ENCODE measurements at places on chromosomes 3 and 15.

DNA sequence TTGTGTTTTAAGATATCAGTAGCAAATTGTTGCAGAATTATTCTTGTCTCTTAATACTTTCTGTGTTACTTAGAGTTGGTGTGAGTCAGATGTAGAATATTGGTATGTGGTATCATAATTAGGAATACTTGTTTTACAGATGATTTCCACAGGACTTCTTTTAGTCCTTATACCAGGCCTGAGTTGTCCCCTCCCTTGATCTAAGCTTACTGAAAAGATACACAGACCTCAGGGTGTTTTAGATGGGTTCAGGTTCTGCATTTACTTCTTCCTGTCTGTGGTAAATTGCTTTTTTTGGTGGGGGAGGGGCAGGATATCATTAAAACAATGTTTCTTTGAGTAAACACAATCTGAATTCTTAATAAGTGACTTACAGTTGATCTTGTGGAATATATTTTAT, 14.2 kb downstream of the DZIP3 start:
- no peaks in the 10 kb centered on the region for H3K27me3 ChIP-seq
- H3K36me3 ChIP-seq = no peaks in the 10 kb centered on the region
- H3K27ac ChIP-seq = no peak overlapping the region
- H3K4me3 ChIP-seq = no peak overlapping the region
- H3K4me1 ChIP-seq = no peaks in the 10 kb centered on the region

- no peaks in the 10 kb centered on the region for H3K36me3 ChIP-seq
- no peak overlapping the region for H3K27ac ChIP-seq
- H3K4me1 ChIP-seq = no peaks in the 10 kb centered on the region
These were observed 263.4 kb downstream of the TLE3 start for GRCh38 chr15:69834267-69834666.

DNA sequence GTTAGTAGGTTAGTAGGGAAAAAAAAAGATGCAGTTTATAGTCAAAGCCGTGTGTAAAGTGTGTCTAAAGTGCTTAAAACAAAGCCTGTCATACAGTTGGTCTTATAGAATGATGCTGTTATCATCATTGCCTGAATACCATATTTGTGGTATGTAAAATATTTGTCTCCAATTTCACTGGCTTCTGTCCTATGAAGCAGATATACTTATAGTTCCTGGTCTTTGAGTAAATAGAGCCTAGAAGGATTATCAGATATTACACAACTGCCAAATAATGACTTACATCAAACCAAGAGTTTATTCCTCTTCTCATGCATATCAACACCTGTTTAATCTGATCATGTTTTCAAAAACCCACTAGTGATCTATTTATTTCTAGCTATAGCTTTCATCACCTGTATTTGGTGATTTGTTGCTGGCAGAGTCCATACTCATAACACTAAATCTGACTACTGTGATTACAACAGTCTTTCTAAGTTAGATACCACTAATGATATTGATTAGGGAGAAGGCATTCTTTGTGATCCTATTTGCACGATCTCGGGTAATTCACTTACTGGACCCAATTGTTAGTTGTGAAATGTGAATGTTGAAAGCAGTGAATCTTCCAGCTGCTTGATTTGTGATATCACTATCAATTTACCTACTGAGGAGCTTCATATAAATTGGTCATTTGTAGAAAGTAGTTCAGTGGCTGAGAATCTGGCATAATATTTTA, 413.7 kb downstream of the LPP start:
- H3K4me3 ChIP-seq = no peak overlapping the region
- no peaks in the 10 kb centered on the region for H3K36me3 ChIP-seq
- no peaks in the 10 kb centered on the region for H3K27me3 ChIP-seq
- no peak overlapping the region for H3K27ac ChIP-seq
- DNase-seq = no peak

DNA sequence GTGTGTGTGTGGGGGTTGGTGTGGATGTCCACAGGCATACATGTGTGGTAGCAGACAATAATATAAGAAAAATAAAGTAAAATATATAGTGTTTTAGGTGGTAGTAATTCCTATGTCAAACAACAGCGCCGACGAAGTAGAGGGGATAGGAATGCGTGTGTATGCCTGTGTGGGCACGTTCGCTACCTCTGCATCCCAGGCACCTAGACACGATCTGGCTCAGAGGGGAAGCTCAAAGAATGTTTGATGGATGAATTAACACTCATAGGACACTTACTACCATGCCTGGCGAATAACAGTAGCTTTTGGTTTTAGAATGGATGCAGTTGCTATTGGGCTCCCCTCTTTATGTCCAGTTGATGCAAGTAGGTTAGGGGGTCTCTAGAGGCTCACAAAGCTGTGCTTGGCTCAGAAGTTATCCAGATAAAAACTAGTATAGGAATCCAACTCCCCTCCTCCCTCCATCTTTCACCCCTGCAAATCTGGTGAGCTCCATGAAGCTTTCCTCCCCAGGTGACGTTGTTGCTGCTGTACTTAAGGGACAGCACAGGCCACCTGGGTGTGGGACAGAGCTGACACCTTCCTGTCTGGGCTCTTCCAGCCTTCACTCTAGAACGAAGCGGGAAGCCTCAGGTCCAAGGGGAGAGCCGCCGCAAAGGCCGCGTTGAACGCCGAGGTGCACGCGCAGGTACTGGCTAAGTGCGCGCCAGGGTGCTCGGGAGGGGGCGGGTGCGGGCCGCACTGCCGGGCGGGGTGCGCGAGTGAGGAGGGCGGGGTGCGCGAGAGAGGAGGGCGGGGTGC, 192.6 kb upstream of the LYSMD4 start:
- peaks cover 10% of the 10 kb centered on the region for H3K27me3 ChIP-seq
- H3K36me3 ChIP-seq = no peaks in the 10 kb centered on the region
- peaks cover 3% of the 10 kb centered on the region for H3K4me1 ChIP-seq
- no peak overlapping the region for H3K27ac ChIP-seq

DNA sequence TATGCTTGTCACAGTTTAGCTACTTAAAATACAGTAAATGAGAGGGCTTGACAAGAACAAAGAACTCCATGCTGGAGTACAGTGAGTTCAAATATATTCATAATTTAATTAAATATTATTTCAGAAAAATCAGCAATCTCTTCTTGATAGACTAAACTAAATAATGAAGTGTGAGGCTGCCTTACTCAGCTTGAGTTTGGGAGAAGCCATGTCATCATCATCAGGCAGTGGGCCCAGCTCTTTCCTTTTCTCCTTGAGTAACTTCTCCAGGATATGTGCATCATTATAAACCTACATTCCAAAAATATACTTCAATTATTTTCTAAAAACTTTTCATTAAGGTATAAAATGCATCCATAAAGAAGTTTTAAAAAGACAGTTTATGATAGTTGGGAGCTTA, 70.5 kb downstream of the PBRM1 start:
- no peaks in the 10 kb centered on the region for H3K27me3 ChIP-seq
- H3K4me3 ChIP-seq = no peak overlapping the region
- H3K36me3 ChIP-seq = peaks cover 98% of the 10 kb centered on the region

GRCh38 chr3:114307222-114307830, 13.5 kb downstream of the TIGIT start:
- H3K36me3 ChIP-seq = no peaks in the 10 kb centered on the region
- no peak overlapping the region for H3K4me3 ChIP-seq
- H3K27me3 ChIP-seq = no peaks in the 10 kb centered on the region
- no peak for DNase-seq

DNA sequence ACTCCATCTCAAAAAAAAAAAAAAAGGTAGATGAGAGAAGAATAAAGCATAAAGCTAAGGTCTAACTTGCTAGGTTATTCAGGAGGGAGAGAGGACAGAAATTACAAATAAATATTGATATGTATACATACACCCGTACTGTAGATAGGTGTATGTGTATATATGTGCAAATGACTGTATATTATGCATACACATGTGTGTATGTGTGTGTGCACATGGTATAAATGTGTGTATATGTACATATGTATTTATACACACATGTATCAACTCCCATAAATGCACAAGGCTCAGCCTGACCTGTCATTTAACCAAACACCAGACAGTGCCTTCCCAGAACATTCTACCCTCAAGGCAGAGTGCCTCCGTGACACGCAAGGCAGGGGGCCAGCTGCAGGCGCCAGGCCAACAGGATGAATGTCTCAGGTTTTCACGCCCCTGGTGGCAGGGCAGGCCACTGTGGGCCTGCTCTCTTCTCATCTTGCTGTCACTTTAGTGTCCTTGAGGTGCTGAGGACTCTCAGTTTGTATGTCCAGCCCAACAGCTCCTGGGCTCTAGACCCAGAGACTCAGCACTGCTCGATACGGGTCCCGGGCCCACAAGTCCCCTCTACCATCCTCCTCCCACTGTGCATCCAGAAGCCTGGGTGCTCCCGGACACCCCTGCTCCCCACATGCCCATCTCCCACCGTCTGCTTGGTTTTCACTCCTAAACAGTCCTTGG, 40.4 kb downstream of the TM2D3 start:
- no peak overlapping the region for H3K4me3 ChIP-seq
- no peaks in the 10 kb centered on the region for H3K36me3 ChIP-seq
- H3K27me3 ChIP-seq = no peaks in the 10 kb centered on the region
- peaks cover 6% of the 10 kb centered on the region for H3K4me1 ChIP-seq
- DNase-seq = peak; percentile 66
- no peak overlapping the region for H3K27ac ChIP-seq

DNA sequence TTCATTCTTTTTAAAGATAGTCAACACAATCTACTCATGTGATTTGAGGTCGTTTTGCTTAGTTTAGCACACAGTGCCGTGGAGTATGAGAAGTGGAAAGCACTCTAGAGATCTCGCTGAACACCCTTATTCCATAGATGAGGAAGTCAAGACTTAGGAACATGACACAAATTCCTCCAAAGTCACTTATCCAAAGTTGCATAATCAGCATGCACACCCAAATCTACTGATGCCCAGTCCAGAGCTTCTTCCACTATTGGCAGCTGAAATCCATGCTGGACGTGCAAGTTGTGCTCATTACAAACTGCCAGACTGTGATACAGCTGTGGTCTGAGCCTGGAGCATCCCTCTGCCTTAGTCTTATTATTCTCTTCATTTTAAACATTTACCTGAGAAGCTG, 83.5 kb upstream of the ZNF280D start:
- no peaks in the 10 kb centered on the region for H3K27me3 ChIP-seq
- DNase-seq = no peak
- H3K36me3 ChIP-seq = no peaks in the 10 kb centered on the region
- no peak overlapping the region for H3K27ac ChIP-seq
- no peaks in the 10 kb centered on the region for H3K4me1 ChIP-seq

GRCh38 chr15:73593304-73594074, 39.7 kb downstream of the NPTN start:
- DNase-seq = no peak
- H3K4me1 ChIP-seq = peaks cover 50% of the 10 kb centered on the region
- H3K27me3 ChIP-seq = no peaks in the 10 kb centered on the region
- no peak overlapping the region for H3K4me3 ChIP-seq

DNA sequence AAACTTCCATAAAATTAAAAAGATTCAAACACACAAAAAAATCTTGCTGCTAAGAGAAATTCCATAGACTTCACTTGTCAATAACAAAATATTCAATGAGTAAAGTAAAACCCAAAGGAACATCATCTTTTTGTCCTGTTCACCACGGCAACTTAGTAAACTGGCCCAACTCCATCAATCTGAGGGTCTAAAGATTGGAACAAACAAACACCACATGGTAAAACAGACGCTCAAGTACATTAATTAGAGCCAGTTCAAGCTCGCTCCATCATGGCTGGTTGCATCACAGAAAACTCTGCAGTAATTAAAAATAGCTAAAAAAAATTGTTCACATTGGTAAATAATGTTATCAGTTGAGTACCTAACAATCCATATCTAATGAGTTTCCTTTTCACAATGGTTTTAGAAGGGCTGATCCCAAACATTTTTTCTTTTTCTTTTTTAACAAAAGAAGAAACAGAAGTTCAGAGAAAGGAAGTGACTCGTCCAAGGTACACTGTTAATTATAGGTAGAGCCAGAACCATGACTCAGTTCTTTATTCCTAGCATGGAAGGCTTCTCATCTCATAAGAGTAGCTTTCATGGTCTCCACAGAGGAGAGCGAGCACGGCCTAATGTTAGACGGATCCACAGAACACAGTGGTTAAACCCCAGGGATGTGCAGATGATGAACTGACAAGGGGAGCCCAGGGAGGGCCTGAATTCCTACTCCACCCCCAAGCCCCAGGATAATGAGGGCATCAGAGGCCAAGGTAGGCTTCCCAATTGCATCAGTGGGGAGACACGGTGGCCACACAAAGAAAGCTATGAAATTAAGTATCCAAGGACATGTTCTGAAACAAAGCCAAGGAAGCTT, 79.2 kb upstream of the ARHGEF3 start:
- no peak overlapping the region for H3K27ac ChIP-seq
- H3K4me1 ChIP-seq = no peaks in the 10 kb centered on the region
- H3K27me3 ChIP-seq = no peaks in the 10 kb centered on the region
- H3K36me3 ChIP-seq = no peaks in the 10 kb centered on the region

GRCh38 chr15:79283252-79284048, 928 bp downstream of the ANKRD34C start:
- H3K36me3 ChIP-seq = no peaks in the 10 kb centered on the region
- no peak overlapping the region for H3K4me3 ChIP-seq
- peaks cover 84% of the 10 kb centered on the region for H3K27me3 ChIP-seq
- DNase-seq = peak; percentile 48

- no peak for DNase-seq
- H3K27me3 ChIP-seq = no peaks in the 10 kb centered on the region
- no peak overlapping the region for H3K4me3 ChIP-seq
- peaks cover 53% of the 10 kb centered on the region for H3K36me3 ChIP-seq
These were observed 45.7 kb downstream of the ZBTB38 start for GRCh38 chr3:141413801-141414689.

GRCh38 chr3:12239301-12239700, 49.6 kb upstream of the PPARG start:
- no peak for DNase-seq

DNA sequence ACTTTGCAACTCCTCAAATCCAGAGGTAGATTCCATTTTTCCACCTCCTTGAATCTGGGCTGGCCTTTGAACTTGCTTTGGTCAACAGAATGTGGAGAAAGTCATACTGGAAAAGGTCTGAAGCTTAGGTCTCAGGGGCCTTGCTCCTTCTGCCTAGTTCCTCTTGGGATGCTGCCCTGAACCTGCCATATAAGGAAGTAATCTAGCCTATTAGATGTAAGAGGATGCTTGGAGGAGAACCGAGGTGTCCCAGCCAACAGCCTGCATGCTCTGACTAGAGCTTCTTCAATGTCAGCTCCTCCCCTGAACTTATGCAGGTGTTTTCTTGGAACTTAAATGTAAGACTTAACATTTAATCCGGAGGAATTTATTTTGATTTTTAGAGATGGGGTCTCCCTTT, 2.0 kb upstream of the TMED3 start:
- peaks cover 3% of the 10 kb centered on the region for H3K36me3 ChIP-seq
- DNase-seq = no peak
- no peak overlapping the region for H3K27ac ChIP-seq
- H3K27me3 ChIP-seq = peaks cover 81% of the 10 kb centered on the region
- peaks cover 12% of the 10 kb centered on the region for H3K4me1 ChIP-seq
- H3K4me3 ChIP-seq = no peak overlapping the region

DNA sequence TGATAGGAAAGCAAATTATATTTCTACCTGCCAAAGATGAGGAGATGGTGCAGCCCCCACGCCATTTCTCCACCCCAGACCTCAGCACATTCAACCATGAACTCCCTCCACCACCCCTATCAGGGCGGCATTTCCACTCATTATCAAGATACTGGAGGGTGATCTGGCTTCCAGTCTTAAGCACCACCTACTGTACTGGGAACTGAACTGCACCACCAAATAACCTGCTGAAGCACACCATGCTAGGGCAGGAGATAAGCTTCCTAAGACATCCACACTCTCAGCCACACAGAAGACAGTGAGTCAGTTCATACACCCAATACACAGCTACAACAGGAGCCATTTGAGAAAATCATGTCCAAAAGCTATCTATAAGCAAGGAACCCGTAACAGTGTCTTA, 98.8 kb downstream of the FGF7 start:
- H3K4me3 ChIP-seq = no peak overlapping the region
- H3K4me1 ChIP-seq = no peaks in the 10 kb centered on the region
- no peak overlapping the region for H3K27ac ChIP-seq
- H3K27me3 ChIP-seq = no peaks in the 10 kb centered on the region
- no peak for DNase-seq
- H3K36me3 ChIP-seq = no peaks in the 10 kb centered on the region
